ENCODE measurements at places on chromosomes 1 and 21. TPM values are rescaled to one million over a fixed set of nuclear protein-coding genes. Genes with fewer than 3 reads are reported as not detected.

AMY1B gene
- not detected for total RNA-seq

CATSPERE gene
- total RNA-seq, result 0.30 TPM

B3GALT2 gene
- 2.5 TPM for total RNA-seq

- H3K4me3 ChIP-seq, result no peak overlapping the region
- H3K27ac ChIP-seq, result no peak overlapping the region
- DNase-seq, result no peak
- peaks cover 70% of the 10 kb centered on the region for H3K27me3 ChIP-seq
- H3K36me3 ChIP-seq, result no peaks in the 10 kb centered on the region
These were observed 102.8 kb upstream of the SOD1 start for GRCh38 chr21:31556662-31557061.

GRCh38 chr1:113552244-113552643 is 161.9 kb downstream of the MAGI3 start:
- H3K27ac ChIP-seq, result no peak overlapping the region
- no peak for DNase-seq
- no peak overlapping the region for H3K4me3 ChIP-seq

GRCh38 chr1:179230721-179231120 is 1.2 kb upstream of the ABL2 start:
- DNase-seq, result no peak
- H3K27me3 ChIP-seq, result peaks cover 6% of the 10 kb centered on the region
- H3K4me3 ChIP-seq, result no peak overlapping the region
- peaks cover 5% of the 10 kb centered on the region for H3K36me3 ChIP-seq

DNA sequence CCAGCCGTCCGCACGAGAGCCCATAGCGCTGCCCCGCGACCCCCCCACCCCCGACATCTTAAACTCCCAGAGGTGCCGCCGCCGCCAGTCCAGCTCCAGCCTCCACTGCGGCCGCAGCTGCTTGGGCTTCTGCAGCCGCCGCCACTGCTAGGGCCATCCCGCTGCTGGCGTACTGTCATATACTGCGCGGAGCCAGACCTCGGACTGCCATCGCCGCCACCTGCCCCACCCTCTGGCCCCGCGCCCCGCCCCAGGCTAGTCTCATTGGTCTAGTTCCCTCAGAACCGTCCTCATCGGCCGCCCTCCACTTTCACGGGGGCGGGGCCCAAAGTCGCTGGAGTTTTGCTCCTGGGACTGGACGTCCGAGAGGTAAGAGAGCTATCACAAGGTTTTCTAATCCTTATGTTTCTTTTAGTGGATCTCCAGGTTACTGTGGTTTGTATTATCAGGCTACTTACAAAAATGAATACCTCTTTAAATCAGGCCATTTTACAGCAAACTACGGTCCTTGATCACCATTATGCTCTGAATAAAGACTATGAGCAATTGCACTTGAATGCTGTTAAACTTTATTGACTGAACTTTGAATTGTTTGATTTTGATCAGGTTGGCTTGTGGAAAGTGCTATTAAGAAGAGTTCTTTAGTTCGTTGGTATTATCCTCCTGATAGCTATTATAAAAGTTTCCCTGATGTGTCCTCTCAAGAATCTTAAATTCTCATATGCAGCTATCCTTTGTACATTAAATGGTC is 2.8 kb upstream of the CD1D start:
- H3K27ac ChIP-seq, result no peak overlapping the region
- DNase-seq, result no peak
- H3K27me3 ChIP-seq, result peaks cover 84% of the 10 kb centered on the region
- H3K4me3 ChIP-seq, result no peak overlapping the region
- peaks cover 9% of the 10 kb centered on the region for H3K4me1 ChIP-seq

Data from activated CD8-positive, alpha-beta memory T cell treated with anti-CD3 and anti-CD28 coated beads, Interleukin-2, amount 10 ng/mL, durations not matched to agents 7 days and 5 days (primary cell).